Fibroblast of skin of scalp (primary cell): ENCODE measurements at places on chromosomes 4 and X.
A peak's percentile ranks its signal among the peaks of the same experiment; 100 is the strongest.

DNA sequence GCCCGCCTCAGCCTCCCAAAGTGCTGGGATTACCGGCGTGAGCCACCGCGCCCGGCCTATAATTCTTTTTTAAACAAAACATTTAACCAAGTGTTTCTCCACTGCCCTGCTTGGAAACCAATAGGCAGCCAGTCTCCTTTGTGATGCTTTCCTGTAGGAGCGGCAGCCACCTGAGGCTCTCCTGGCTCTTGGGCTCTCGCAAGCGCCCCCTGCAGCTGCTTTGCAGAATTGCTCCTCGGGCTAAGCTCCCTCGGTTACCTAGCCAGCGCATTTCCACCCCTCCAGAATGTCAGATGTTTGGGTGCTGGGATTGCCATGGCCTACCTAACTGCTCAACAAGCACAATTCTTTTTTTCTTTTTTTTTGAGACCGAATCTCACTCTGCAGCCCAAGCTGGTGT is 7.7 kb downstream of the S100P start:
- no peak for DNase-seq

- no peak for DNase-seq
Observed at GRCh38 chrX:34586346-34586911, 70.7 kb downstream of the TMEM47 start.

DNA sequence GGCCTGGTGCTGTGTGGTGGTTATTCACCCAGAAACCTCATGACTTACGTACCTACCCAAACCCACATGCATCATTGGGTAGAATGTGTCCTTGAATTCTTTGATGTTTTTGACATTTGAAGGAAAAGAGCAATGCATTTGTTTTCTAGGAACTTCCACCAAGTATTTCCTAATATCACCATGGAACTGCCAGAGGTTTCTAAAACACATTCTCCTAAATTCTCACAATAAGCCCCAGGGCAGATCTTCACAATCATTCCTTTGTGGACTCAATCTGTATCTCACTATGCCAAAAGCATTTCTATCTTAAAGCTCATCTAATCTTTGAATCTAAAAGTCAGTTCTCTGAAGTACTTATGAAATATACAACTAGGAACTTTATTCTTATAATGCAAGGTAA is 8.3 kb upstream of the ODAM start:
- DNase-seq, result no peak

DNA sequence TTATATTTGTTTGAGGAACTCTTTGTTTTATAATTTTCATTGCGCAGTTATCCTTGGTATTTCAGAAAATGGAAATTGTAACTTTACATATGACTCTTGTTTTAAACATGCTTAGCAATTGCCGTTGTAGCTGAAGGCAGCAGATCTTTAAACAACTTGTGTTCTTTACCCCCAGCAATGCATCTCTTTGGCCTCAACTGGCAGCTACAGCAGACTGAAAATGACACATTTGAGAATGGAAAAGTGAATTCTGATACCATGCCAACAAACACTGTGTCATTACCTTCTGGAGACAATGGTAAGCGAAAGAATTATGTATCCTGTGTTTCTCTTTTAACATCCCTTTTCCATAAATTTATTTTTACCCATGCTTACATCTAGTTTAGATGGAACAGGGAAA is 263.6 kb downstream of the DCTD start:
- peak; percentile 72 for DNase-seq

DNA sequence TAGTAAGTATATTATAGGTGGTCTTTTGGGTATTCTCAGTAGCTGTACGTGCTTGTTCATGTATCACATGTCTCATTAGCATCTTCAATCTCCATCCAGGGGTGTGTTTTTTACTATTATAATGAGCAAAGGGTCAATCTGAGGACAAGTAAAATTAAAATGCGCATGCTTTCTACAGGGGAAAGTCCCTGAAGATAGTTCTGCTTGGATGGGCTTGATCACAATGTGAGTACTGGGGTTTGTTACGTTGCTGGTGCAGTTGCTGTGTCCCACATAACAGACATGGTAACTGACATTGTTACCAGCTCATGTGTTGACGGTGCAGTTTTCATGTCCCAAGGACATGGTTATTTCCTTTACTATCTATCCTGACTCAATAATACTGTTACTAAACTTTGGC is 65.9 kb downstream of the UCHL1 start:
- DNase-seq, result no peak

DNA sequence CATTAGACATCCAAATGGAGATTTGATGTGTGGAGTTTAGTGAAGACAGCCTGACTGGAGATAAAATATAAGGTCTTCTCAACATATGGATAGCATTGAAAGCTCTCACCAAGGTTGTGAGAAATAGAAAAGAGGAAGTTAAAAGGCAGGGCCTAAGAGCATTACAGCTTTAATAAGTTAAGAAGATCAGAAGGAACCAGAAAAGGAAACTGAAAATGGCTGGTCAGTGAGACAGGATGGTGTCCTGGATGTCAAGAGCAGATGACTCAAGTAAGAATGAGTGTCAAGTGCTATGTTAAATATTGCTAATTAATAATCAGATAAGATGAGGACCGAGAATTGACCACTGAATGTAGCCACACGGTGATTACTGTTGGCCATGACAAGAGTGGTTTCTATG is 642.9 kb downstream of the STPG2 start:
- no peak for DNase-seq

GRCh38 chrX:20015422-20015821 is 24.6 kb upstream of the BCLAF3 start:
- DNase-seq, result no peak

DNA sequence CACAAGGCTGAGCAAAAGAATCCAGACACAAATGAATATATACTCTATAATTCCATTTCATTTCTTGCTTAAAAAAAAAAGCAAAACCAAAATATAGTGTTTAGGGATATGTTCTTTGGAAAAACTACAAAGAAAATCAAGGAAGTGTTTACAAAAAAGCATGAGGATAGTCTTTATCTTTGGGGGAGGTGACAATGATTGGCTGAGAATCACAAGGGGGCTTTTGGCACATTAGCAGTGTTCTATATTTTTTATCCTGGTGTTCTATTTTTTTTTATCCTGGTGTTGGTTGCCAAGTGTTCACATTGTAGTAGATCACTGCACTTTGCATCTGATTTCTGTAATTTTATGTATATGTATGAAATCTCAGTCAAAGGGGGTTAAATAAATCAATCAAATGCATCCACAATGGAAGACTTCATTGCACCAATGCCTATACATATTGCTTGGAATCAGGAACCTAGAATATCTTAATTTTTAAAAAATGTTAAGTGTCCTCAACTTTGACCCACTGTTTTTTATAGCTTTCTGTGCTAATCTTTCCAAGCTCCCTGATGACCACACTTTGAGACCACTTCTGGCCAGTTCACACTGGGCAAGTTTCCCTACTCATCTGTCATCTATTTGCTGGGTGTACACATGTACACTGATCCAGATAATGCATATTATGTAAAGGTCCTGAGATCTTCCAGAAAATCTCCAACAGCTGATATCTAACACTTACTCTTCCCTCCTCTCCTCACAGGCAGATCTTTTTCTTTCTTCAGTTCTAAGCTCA is 3.7 kb downstream of the TBC1D9 start:
- no peak for DNase-seq

DNA sequence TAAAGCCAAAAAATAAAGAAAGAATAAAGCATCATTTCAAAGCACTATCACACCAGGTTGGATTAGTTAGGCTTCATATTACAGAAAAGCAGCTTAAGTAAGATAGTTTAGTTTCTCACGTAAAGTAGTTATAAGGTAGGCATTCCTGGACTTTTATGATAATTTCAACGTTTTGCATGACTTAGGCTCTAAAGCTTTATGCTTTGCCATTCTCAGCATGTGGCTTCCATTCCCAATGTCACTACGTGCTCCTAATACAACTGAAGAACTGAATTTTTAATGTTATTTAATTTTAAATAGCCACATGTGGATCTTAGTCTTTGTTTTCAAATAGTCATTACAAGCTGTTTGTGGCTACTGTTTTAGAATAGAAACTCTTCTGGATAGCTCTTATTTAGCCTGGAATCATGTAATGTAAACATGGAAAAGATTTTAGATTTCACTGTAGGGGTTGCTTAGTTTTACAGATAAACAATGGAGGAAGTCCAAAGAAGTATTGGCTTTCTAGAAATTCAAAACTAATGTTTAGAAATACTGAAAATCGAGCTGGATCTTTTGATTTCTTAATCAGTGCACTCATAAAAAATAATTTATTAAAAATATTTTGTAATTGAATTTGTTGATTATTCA is 710.0 kb downstream of the IL1RAPL1 start:
- DNase-seq, result no peak

- no peak for DNase-seq
Observed at GRCh38 chr4:169841776-169842175, 84.0 kb upstream of the HPF1 start.

DNA sequence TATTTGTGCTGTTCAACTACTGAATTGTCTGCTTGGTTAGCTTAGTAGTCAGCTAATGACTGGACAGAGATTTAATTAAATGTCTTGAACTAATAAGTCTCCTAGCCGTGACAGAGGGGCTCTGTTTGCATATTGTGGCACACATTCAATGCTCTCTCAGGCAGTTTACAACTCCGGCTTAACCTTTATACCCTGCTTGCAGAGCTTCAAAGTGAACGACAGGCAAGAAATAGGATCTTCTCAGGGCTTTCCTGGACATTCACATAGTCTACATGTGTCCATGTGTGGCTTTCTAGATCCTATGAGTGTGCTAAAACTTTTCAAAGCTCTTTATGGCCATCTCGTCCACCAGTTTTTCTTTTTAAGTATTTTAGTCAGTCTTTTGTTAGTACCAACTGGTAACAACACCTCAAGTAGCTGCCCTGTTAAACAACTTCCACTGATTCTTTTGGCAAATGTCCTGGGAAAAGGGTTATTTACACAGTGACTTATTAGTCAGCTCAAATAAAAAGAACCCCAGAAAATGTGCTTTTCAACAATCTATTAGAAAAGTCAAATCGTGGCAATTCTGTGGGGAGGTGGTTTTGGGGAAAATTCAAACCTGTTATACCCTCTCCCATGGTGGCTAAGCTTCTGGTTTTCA is 28.6 kb downstream of the OR13H1 start:
- DNase-seq, result no peak

DNA sequence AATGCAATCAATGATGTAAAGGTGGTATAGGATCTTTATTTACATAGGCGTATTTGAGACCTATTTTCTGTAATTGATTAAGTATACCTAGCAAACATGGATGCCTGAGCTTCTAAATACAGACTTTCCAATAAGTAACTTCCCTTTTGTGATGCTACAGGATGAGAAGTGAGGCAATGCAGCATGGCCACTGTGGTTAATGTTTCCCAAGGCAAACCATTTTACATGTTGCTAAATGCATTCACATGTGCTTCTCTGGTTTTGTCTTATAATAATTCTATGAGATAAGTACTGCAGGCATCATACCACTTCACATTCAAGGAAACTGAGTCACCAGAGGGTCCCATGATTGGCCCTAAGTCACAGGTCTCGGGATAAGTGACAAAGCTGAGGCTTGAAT is 35.7 kb upstream of the NKX3-2 start:
- no peak for DNase-seq

GRCh38 chr4:189443341-189443740 is 497.3 kb upstream of the FRG1 start:
- no peak for DNase-seq

- no peak for DNase-seq
Observed at GRCh38 chrX:126065901-126066660, 100.0 kb downstream of the DCAF12L2 start.

DNA sequence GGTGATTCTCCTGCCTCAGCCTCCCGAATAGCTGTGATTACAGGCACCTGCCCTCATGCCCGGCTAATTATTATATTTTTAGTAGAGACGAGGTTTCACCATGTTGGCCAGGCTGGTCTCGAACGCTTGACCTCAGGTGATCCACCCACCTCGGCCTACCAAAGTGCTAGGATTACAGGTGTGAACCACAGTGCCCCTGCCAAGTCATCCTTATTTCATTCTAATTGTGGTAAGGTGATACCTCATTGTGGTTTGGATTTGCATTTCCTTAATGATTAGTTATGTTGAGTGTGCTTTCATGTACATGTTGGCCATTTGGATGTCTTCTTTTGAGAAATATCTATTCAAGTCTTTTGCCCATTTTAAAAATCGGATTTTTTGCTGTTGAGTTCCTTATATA is 93.0 kb downstream of the USP9X start:
- no peak for DNase-seq

GRCh38 chrX:38211891-38212635 is 8.6 kb downstream of the SRPX start:
- no peak for DNase-seq

- peak; percentile 18 for DNase-seq
Observed at GRCh38 chr4:26420913-26421312, 69.4 kb downstream of the CCKAR start.

DNA sequence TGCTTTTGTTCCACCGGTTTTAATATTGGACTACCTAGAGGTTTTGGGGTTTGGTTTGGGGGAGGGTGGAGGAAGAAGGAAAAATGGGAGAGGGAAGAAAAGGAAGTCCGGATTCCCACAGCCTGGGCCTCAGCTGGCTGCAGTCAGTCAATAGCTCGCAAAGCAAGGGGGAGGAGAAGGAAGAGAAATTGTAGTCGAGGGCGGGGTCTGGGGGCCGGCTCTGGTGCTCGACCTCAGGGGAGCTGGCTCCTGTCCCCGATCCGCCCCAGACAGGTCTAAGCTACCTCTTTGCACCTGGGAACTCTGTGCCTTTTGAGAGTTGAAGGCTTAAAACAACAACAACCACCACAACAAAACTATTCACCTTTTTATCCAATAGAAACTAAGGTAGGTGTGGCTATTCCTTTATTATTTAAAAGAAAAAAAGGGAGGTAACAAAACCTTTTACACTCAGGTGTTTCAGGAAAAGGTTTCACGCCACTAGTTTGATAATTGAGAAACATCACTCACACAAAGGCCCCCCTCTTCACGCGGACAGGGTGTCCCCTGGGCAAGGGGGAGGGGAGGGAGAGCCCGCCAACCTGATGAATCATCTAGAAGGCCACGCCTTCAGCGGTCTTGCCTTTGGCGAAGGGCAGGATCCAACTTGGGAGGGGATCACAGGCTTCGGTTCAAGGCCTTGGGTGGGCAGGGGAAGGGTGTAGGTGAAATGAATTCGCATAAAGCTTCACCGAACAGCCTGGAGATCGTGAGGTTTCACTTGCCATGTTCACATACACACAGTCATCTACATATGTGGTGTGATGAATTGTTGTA is 1.6 kb upstream of the LNX1 start:
- DNase-seq, result no peak

- DNase-seq, result no peak
Observed at GRCh38 chr4:3215256-3215655, 33.7 kb upstream of the MSANTD1 start.

GRCh38 chr4:22237155-22237751 is 278.6 kb downstream of the ADGRA3 start:
- DNase-seq, result no peak

DNA sequence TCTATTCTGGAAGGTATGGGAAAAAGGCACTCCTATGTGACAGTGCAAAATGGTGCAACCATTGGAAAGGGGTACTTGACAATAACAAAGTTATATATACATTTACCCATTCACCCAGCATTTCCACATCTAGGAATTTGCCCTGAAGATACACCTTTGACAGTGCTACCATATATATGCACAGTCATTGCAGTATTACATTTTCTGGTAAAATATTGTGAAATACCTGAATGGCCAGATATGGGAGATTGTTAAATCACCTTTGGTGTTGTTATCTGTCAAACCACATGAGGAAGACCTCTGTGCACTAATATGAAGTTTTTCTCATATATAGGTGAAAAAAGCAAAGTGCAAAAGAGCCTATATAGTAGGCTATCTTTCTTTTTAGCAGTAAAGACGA is 53.5 kb downstream of the SMAD1 start:
- DNase-seq, result no peak

- no peak for DNase-seq
Observed at GRCh38 chrX:79721234-79721633, 293.3 kb upstream of the TBX22 start.

- no peak for DNase-seq
Observed at GRCh38 chrX:47097018-47097417, 18.8 kb downstream of the RGN start.
